ENCODE measurements at places on chromosomes 7 and 10.
A peak's percentile ranks its signal among the peaks of the same experiment; 100 is the strongest.

DNA sequence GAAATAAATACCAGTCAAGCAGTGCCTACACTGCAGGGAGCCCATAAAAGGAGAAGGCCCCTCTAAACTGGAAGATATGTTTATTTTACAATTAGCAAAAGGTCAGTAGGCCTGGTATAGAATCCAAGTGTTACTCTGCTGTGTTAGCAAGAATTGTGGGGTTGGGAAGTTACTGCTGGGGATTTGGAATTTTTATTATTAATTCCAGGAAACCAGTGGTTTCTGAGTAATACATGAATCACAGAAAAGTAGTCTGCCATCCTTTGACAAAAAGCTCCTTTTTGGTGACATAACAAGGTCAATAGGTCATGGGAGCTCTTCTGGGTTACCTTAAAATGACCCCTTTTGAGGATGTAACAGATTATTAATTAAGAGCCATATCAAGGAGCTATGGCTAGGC is 67.4 kb downstream of the ZNF92 start:
- DNase-seq = no peak

DNA sequence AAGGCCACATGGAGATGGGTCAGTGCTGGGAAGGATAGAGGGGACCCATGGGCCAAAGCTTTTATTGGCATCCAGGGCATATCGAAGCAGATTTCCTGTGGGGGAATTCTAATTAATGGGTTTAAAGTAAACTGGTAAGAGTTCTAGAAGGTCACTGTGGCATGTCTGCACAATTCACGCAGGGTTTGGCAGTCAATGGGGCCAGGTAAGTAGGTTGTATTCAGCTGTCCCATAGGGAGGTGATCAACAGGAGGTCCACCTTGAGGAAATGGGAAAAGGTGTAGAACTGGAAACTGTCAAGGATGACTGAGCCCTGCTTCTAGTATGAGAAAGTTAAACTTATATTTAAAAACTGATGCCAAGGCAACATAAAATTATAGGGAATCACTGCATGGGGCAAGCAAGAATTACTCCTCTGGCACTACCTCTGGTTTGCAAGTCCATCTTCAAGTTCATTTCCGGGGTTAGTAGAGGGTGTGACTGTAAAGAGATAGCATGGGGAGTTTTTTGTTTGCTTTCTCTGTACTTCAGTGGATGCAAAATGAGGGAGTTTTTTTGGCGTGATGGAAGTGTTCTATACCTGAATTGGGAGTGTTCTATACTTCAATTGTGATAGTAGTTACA is 22.5 kb downstream of the TBC1D12 start:
- no peak for DNase-seq

DNA sequence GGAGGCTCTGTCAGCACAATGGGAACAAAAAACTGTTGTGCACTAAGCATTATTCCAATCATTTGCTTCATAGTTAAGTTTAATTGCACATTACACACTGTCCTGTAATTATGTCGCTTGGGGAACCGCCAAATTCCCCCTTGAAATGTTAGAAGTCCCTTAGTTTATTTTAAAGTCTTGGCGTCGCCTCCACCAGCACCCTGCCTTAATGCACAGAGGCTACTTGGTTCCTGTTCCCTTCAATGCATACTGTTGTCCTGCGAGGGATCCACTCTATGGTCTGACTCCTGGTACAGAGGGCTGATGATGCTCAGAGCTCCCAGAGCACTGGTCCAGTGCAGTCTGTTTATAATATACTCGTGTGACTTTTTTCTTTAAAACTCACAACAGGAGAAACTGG is 330.7 kb downstream of the ELMO1 start:
- DNase-seq = no peak

- no peak for DNase-seq
Observed at GRCh38 chr10:125795637-125796190, 20.1 kb upstream of the MMP21 start.

DNA sequence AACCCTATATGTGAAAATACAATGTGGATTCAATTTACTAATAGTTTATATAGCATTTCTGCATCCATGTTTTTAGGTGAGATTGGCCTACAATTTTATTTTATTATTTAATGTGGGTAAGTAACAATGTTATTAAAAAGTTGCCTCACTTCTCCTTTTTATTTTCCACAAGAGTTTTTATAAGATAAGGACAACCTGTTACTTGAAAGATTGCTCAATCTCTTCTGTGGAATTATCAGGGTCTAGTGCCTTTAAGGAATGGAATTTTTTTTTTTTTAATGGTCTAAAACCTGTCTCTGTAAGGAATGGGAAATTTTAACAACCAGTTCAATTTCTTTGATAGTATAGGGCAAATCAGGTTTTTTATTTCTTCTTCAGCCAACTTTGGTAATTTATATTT is 53.9 kb upstream of the RAB18 start:
- no peak for DNase-seq

- no peak for DNase-seq
Observed at GRCh38 chr7:158309868-158310763, 277.5 kb downstream of the PTPRN2 start.

GRCh38 chr10:6363511-6363910 is 160.8 kb downstream of the PFKFB3 start:
- no peak for DNase-seq

GRCh38 chr7:40095230-40095629 is 39.2 kb downstream of the MPLKIP start:
- DNase-seq = no peak

DNA sequence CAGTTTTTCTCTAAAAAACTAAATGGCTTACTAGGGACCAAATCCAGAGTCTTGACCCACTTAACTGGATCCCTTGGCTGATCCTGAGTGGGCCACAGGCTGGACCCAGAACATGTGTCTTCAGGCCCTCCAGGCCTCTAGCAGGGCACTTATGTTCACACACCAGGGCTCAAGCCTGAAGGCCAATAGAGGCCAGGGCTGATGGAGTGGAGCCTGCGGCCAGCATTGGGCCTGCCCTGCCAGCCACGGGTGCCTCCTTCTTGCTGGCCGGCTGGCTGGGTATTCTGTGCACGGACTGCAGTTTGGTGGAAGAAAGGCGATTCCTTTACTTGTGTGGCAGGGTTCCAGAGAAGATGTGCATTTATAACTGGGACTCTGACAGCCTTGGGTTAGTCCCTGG is 103.0 kb upstream of the ZNF32 start:
- DNase-seq = no peak

DNA sequence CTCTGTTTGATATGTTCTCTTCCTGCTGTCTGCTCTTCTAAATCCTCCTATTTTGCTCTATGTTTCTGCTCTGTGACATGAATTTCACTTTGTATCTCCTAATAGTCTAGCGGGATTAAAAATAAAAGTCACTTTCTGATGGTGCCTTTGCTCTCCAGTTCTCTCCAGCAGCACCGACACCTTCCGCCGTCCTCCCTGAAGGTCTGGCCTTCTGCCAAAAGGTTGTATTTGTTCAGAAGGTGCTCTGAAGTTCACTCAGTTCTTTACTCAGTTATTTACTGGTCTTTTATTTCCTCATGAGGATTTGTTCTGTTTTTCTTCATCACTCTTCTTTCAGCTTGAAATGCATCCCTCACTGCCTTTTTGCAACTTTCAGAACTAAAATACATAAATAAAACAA is 11.2 kb upstream of the EPHA1 start:
- no peak for DNase-seq

DNA sequence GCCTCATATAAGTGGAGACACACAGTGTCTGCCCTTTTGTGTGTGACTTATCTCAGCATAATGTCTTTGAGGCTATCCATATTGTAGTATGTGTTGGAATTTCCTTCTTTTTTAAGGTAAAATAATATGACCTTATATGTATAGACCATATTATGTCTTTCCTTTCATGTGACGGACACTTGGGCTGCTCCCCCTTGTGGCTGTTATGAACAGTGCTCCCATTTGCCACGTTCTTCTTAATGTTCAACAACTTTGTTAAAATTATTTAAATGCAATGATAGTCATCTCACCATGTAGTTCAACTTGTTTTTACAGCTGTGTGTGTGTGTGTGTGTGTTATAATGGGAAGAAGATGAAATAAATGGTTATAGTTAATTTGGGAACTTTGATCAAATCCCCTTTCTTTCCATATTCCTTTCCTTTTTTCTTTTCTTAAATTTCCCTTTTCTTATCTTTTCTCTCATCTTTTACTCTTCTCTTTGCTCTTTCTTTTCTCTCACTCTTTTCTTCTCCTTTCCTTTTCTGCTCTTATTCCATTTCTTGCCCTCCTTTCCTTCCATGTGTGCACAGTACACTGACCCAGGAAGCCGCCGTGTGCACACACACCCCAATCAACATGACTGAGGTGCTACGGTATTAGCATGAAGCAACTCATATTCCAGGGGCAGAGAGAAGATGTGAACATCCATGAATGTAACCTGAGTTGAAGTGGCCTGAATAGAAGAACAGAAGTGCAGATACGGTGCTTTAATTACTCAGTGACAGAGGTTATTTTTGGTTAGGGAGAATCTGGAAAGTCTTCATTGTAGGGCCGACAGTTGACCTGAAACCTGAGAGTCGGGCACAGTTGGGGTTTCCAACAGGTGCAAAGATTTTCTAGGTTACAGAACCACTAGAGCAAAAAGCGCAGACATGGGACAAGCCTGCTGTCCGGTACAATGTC is 596.6 kb downstream of the SDK1 start:
- DNase-seq = peak; percentile 66

GRCh38 chr10:106252541-106252940 is 912.0 kb downstream of the SORCS1 start:
- DNase-seq = no peak

- DNase-seq = no peak
Observed at GRCh38 chr10:115052728-115053127, 40.4 kb upstream of the ATRNL1 start.

GRCh38 chr7:109376576-109376975 is 806.9 kb downstream of the DNAJB9 start:
- no peak for DNase-seq
